ENCODE measurements at places on chromosomes 12 and 14.

GRCh38 chr12:122874081-122874480, 21.8 kb downstream of the VPS37B start:
- DNase-seq = no peak

DNA sequence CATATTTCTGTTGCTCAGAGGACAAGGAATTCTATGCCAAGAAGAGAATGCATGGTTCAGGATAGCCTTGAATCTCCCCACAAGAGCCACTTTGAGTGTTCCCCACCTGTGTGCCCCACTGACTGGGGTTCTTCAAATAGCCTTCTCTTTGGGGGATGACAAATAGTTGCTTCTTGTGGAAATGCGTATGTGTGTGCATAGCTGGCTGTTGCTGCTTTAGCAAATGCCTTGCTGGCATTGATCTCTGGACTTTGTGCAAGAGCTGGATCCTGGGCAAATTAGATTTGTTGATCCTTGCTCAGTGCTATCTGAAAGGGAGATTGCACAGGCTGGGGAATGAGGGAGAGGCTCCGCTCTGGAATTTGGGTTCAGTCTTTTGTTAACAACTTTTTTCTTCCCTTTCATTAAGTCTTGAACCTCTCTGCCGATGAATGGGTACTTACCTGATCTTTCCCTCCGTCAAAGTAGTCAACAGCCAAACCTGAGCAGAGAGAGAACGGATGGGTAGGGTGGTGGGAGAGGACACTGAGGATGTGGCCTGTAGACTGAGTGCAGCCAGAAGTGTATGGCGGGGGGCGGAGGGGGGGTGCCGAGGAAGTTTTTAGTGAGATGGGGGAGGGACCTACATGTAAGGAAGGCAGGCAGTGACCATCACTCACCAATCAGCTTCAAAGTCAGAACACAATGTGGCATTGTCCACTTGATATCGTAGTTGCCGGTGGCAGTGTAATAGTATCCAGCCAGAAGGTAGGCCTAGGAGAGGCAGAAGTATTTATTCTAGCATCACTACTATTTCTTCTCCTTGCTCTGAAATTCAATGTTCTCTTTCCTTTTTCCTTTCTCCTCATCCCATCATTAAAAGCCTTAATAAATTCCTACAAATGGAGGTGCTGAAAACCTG, 10.7 kb downstream of the EMG1 start:
- no peak for DNase-seq

- DNase-seq = no peak
Measured at GRCh38 chr14:73889376-73889775, 2.7 kb downstream of the ZNF410 start.

GRCh38 chr14:91373591-91374254, 43.9 kb downstream of the CCDC88C start:
- DNase-seq = peak; percentile 83

- no peak for DNase-seq
Measured at GRCh38 chr12:68367903-68368302, 35.7 kb upstream of the MDM1 start.

- no peak for DNase-seq
Measured at GRCh38 chr12:42463671-42464070, 125.9 kb downstream of the PRICKLE1 start.

- no peak for DNase-seq
Measured at GRCh38 chr14:98974113-98974512, 297.9 kb downstream of the BCL11B start.

DNA sequence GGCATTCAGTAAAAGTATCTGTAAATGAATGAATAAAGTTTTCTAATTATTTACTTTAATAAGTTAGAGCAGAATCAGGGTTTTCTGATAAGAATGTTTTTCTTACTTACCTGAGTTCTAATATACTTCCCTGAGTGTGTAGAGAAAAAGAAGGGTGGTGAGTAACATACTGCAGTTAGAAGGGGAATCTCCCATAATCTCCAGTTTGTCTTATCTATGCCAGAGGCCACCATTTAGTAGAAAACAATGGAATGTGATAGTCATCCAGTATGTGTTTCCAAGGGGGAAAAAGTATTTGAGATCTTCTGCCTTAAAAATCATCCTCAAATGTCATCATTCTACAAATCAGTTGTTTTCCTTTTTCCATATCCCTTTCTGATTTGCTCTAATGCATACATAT, 56.5 kb upstream of the PAWR start:
- no peak for DNase-seq

DNA sequence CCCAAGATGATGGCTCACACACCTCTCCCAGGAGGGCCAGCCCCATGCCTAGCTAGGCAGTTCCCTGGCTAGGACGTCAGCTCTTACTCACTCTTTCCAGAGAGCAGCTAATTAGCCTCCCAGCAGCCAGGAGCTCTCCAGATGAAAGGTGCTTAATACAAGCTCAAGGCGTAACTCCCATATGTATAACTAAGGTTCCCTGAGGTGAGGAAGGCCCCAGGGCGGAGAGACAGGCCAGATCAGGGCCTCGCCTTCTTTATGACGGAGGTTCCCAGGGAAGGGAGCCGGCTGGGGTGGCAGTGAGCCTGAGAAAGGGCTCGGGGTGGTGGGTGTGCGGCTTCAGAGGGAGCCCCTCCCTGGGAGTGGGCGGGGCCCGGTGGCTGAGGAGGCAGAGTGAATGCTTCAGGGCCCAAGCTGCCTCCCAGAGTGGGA, 26.4 kb upstream of the ZFP36L1 start:
- DNase-seq = peak; percentile 5
